ENCODE measurements at places on chromosomes 1 and 21.

DNA sequence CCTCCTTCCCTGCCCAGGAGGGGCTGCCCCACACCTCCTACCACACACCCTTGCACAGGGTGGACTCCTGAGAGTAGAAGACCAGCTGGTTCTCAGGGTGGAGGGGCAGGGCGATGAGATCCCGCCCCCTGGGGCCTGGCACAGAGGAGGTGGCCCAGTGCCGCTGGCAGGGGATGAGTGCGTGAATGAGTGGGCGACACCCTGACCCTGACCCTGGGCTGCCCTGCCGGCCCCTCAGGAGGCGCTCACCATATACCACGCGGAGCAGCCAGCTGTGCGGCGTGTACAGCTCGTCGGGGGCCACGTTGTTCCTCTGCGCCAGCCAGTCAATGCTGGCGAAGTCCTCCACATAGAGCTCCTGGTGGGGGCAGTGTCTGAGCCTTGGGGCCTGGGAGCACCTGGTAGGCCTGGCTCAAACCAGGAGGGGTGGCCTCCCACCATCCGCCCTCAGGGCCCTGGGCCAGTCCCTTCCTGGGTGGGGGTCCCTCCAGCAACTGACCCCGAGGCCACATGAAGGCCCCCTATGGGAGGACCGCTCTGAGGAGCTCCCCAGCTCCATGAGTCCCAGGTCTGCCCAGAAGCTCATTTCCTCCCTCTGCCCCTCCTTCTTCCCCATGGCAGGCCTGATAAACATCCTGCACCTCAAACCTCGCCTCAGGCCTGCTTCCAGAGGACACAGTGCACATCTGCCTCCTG lies 13.0 kb downstream of the LSS start:
- no peak for DNase-seq

DNA sequence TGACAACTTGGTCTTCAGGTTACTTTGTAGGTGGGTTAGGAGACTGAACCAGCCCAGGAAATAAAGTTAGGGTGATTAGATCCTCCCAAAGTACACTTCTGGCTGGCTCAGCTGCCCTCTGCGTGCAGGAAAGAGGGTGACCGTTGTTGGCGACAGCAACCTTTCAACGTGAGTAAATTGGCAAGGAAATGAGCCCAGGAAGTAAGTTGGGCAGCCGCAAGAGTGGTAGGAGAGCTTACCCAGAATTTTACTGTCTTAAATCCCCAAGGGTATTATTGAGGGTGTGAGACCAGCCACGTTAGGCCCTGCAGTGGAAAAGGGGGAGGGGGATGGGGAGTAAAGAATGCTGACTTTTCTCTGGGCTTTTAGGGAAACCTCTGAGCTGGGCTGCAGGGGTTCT lies 1.6 kb downstream of the TENT5C start:
- DNase-seq, result no peak

DNA sequence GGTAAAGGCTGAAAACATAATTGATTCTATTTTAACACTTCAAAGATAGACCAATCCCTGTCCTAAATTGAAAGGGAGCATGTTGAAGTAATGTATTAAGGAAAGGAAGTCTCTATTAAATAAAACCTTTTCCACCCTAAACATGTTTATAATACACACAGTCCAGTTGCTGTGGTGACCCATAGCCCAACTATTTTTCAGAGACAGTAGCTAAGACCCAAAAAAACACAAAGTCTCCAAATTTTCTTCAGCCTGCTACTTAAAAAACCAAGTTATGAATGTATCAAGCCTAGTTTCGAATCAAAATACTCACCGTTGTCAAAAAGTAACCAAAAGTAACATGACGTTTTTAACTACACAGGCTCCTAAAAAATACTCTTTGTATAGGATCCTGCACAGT lies 1.6 kb downstream of the ELK4 start:
- no peak for DNase-seq

- DNase-seq, result no peak
Observed at GRCh38 chr1:92980732-92981647, 19.7 kb upstream of the DIPK1A start.

DNA sequence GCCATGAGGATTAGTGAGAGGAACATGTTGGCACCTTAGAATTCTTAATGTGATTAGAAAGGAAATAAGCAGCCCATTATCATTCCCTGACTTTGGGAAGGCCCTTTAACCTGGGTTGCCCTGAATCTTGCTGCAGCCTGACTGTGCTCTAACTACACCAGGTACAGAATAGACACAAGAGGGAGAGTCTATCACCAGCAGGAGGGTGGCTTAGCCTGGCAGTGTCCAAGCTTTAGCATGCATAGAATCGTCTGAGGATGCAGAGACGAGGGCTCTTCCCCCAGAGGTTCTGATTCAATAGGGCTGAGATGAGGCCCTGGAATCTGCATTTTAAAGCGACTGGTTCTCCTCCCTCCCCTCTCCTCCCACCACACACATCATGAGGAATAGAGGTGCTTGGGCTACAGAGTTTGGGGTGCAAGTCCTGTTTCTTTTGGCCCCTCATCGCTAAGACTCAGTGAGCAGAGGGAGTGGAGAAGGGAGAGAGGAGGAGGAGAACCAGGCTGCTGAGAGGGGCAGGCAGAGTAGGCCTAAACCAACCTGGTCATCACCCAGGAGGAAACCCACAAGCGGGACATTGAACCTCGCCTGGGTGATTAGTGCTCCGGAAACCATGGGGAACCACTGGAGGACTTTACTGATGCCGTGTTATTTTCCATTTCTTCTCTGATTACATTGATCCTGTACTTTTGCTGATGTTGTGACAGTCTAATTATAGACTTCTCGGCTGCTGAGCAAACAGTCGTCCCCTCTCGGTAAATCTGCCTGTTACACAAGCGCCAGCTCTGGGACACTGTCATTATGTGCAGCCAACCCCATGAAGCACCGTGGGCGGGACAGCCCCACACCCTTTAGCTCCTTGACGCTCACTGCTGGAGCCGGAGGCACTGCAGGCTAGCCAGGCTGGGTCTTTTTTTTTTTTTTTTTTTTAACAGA lies 6.3 kb upstream of the TENT5C start:
- no peak for DNase-seq

- no peak for DNase-seq
Observed at GRCh38 chr21:15843766-15844165, 114.0 kb downstream of the USP25 start.

DNA sequence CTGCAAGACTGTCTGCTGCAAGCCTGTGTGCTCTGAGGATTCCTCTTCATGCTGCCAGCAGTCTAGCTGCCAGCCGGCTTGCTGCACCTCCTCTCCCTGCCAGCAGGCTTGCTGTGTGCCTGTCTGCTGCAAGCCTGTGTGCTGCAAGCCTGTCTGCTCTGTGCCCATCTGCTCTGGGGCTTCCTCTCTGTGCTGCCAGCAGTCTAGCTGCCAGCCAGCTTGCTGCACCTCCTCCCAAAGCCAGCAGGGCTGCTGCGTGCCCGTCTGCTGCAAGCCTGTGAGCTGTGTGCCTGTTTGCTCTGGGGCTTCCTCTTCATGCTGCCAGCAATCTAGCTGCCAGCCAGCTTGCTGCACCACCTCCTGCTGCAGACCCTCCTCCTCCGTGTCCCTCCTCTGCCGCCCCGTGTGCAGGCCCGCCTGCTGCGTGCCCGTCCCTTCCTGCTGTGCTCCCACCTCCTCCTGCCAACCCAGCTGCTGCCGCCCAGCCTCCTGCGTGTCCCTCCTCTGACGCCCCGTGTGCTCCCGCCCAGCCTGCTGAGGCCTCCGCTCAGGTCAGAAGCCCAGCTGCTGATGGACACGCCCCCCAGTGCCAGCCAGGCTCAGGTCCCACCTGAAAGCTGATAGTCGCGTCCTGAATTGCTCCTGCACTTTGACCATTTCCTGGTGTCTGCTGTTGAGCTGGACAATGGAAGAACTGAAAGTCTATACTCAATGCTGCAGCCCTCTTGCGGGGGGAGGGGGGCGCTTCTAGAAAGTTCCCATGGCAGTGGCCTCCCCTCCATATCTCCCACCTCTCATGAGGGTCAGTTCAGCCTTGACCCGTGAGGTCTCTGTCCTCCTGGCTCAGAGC lies 1.2 kb downstream of the KRTAP10-4 start:
- DNase-seq, result no peak

DNA sequence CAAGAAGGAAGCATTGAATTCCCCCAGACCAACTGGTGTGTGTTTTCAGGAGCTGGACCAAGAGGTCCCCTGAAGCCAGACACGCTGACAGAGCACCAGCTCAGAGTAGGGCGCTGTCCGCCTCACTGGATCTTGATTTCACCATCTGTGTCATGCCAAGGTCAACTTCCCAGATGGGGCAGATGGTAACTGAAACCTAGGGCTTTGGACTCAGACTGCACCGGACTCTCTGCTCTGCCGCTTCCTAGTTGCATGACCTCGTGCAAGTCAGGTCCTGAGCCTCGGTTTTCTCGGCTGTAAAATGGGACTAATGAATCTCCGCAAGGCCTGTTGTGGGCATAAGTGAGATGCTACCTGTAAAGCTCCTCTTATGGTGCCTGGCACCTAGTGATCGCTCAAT lies 17.9 kb upstream of the CASZ1 start:
- DNase-seq, result no peak

- no peak for DNase-seq
Observed at GRCh38 chr1:116560704-116561490, 9.9 kb downstream of the CD58 start.

- DNase-seq, result no peak
Observed at GRCh38 chr1:222709700-222710153, 2.6 kb downstream of the AIDA start.

DNA sequence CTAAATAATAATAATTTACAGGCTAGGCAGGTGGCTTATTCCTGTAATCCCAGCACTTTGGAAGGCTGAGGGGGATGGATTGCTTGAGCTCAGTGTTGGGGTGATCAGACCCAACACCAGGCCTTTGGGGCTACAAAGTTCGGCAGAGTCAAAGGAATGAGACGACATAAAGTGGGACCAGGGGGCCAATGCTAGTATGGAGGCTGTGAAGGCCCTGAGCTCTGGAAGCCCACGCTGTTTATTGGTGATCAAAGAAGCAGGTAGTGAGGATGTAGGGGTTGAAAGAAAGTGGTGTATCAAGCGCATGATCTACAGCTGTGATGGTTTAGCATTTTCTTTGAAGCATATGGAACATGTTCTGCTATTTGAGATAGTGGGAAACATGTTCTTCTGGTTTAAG lies 5.6 kb downstream of the BTBD8 start:
- DNase-seq, result no peak

DNA sequence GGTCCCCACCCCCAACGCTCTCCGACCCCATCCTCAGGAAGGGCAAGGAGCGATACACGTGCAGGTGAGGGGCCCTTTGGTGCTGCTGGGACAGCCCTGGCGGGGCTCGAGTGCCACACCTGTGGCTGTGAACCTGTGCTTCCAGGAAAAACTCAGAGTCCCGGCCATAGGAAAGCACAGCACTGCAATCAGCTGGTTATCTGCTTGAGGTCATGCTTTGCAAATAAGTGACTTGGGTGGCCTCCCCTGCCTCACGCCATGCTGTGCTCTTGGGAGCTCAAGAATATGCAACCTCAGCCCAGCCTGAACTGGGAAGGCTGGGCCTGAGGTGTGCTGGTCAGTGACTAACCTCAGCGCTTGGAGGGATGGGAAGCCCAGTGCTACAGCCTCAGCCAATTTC lies 36.5 kb upstream of the ARHGEF16 start:
- DNase-seq, result no peak

- no peak for DNase-seq
Observed at GRCh38 chr1:242205622-242206489, 207.0 kb upstream of the MAP1LC3C start.

DNA sequence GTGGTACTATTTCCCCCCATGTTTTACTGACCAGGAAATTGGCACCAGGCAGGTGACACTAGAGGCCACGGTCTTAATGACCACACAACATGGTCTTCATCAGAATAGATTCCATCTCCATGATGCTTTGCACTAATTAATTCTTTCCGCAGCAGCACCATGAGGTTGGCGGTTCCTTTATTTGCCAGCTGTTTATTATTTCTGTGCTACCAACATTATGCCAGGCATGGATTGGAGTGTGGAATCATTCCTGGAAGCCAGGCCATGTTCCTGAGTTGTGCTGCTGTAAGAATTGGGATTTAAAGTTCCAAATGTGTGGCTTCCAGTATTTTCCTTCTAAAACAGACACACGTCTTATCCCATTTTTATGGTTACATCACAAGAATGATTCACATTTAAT lies 107.8 kb downstream of the NFIA start:
- no peak for DNase-seq

DNA sequence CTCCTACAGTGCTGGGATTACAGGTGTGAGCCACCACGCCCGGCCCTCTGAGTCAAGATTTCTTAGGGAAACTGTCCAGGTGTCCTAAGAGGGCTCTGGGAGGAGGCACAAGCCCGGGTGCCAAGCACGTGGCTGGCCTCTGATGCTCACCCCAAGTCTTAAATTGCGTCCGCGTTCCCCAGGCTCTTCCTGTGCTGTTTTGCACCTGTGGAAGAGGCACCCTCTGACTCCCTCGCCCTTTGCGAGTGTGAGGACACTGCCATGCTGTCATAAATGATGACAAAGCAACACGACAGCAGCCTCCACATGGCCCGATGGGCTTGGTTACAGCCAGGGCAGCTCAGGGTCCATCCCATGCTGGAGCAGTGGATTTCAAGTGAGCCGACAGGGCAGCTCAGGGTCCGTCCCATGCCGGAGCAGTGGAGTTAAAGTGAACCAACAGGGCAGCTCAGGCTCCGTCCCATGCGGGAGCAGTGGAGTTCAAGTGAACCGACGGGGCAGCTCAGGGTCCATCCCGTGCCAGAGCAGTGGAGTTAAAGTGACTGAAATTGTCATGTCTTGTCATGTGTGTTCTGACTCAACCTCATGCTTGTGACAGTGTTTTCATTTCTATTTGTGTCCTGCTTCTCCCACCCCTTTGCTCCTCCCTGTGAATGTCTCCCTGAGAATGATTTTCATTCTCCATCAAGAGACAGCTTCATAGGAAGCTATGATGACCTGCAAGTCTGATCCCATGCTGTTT lies 33.9 kb downstream of the PCNT start:
- DNase-seq, result no peak

GRCh38 chr1:232528472-232529089 lies 101.4 kb downstream of the SIPA1L2 start:
- DNase-seq, result no peak

- no peak for DNase-seq
Observed at GRCh38 chr1:84581648-84582047, 7.4 kb upstream of the CTBS start.

- DNase-seq, result peak; percentile 88
Observed at GRCh38 chr1:153796786-153797659, 21.8 kb downstream of the SLC27A3 start.

GRCh38 chr1:19602486-19602885 lies 41.6 kb upstream of the NBL1 start:
- DNase-seq, result no peak

- no peak for DNase-seq
Observed at GRCh38 chr1:155106862-155107261, 20.8 kb upstream of the EFNA1 start.
